ENCODE measurements at places on chromosomes 5 and 9. TPM values are rescaled to one million over a fixed set of nuclear protein-coding genes. Genes with fewer than 3 reads are reported as not detected.

- no peak for DNase-seq
- no peaks in the 10 kb centered on the region for H3K36me3 ChIP-seq
- no peak overlapping the region for H3K27ac ChIP-seq
- peaks cover 12% of the 10 kb centered on the region for H3K27me3 ChIP-seq
- no peaks in the 10 kb centered on the region for H3K4me1 ChIP-seq
Measured at GRCh38 chr5:116002116-116002906, 30.0 kb upstream of the ARL14EPL start.

Gene IFNA13
- not detected for total RNA-seq

- H3K27ac ChIP-seq: no peak overlapping the region
- H3K4me3 ChIP-seq: no peak overlapping the region
- H3K36me3 ChIP-seq: no peaks in the 10 kb centered on the region
- DNase-seq: no peak
- H3K27me3 ChIP-seq: no peaks in the 10 kb centered on the region
- no peaks in the 10 kb centered on the region for H3K4me1 ChIP-seq
Measured at GRCh38 chr5:58016358-58016757, 443.5 kb downstream of the PLK2 start.

Gene SCAMP1
- total RNA-seq: 22.2 TPM

Gene MCTP1
- total RNA-seq: 1.6 TPM

- H3K36me3 ChIP-seq: no peaks in the 10 kb centered on the region
- H3K27ac ChIP-seq: no peak overlapping the region
- no peak overlapping the region for H3K4me3 ChIP-seq
- H3K27me3 ChIP-seq: peaks cover 4% of the 10 kb centered on the region
- no peaks in the 10 kb centered on the region for H3K4me1 ChIP-seq
- DNase-seq: no peak
Measured at GRCh38 chr9:94002316-94003140, 47.4 kb upstream of the BARX1 start.

Gene AGXT2
- total RNA-seq: not detected

- no peak overlapping the region for H3K4me3 ChIP-seq
- no peaks in the 10 kb centered on the region for H3K4me1 ChIP-seq
- H3K36me3 ChIP-seq: no peaks in the 10 kb centered on the region
- no peak overlapping the region for H3K27ac ChIP-seq
- DNase-seq: no peak
Measured at GRCh38 chr9:9862235-9862810, 750.5 kb downstream of the PTPRD start.

- H3K27ac ChIP-seq: no peak overlapping the region
- DNase-seq: no peak
- peaks cover 53% of the 10 kb centered on the region for H3K36me3 ChIP-seq
- peaks cover 22% of the 10 kb centered on the region for H3K4me1 ChIP-seq
- no peak overlapping the region for H3K4me3 ChIP-seq
Measured at GRCh38 chr9:120396931-120397330, 183.0 kb downstream of the CDK5RAP2 start.

Gene CAMK2A
- not detected for total RNA-seq
